Naive thymus-derived CD8-positive, alpha-beta T cell (primary cell): ENCODE measurements at places on chromosomes 12 and 14.

- DNase-seq, result no peak
These were observed 27.2 kb downstream of the NOC4L start for GRCh38 chr12:132171293-132171967.

DNA sequence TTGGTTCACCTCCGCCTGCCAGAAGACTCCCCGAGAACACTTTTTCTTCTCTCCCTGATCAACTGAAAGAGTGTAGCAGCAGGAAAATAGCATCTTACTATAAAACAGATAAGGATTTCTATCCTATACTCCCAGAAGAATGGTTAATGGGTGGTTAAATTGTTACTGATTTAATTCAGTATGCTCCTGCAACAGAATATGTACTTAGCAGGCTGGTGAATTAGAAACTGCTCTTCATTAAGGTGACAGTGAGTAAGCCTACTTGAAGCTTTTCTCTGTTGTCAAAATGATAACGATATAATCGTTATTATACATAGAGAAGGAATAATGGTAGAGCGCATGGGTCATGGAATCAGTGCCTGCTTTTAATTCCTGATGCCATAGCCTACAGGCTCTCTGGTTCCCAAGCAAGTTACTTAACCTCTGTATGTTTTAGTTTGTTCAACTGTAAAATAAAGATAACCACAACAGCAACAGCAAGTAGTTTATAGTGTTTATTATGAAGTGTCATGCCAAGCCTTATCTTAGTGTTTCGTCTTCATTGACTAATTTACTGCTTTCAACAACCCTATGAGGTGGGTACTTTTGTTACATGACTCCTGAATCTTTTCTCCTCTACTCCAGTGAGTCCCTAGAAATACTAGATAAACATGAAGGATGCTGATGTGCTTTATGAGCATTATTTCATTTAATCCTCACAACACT is 392.6 kb downstream of the CCDC91 start:
- no peak for DNase-seq

GRCh38 chr12:93174048-93174447 is 203.7 kb upstream of the NUDT4 start:
- no peak for DNase-seq

DNA sequence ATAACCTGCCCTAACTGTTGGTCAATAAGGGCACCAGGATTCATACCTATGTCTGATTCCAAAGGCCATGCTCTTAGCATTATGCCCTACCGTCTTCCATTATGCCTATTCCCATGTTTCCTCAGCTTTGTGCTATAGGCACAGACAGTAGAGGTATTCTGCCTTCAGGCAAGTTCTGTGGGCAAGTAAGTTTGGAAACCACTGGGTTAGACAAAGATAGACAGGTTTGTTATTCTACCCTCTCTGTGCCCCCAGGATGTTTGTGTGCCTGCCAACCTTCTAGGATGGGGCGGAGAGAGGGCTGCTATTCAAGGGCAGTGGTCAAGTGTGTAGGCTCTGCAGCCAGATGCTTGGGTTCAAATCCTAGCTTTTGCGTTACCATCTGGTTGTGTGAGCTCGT is 4.6 kb downstream of the RAPGEF3 start:
- no peak for DNase-seq

DNA sequence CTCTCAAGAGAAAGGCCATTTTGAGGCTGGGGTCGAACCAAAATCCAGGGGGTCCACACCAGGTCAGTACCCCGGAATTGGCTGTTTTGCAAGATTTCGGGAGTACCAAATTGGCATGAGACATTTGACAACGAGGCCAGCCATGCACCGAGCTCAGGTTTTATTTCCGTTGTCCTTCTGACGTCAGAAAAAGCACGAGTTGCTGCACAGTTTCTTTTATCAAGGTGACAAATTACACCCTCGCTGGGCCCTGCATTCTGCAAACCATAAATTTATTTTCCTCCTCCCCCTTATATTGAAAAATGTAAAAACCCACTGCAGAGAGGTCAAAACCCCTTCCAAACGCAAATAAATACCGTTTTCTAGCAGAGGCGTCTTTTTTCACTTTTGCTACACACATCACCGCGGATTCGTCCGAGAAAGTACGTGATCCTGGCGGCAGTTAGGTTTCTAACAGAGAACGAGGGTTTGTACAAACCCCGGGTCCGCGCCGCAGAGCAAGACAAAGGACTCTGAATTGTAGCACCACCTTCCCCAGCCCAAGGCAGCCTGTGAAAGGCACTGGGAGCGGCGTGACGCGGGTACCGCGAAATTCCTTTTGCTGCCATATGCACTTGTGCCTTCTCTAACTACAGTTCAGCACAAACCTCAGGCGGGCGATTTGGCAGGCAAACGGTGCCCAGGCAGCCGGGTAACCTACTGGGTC is 1.8 kb downstream of the SLC38A1 start:
- peak; percentile 88 for DNase-seq

GRCh38 chr12:42932936-42933335 is 343.4 kb upstream of the PRICKLE1 start:
- no peak for DNase-seq

DNA sequence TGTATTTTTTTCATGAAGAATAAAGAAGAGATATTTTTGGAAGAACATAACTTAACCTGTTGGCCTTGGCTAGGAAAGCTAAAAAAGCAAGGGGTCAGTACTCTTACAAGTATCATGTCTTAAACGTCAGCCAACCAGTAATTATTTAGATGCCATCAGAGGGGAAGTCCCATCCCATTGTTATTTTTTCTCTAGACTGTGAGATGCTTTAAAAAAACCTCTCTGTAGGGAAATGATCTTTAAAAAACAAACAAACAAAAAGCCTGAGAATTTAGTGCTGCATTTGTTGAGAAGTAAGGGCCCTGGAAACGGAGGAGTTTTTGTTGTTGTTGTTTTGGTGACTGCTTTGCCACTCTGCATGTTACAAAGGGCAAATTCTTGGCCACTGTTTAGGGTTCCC is 474.0 kb downstream of the ZFP36L1 start:
- no peak for DNase-seq

DNA sequence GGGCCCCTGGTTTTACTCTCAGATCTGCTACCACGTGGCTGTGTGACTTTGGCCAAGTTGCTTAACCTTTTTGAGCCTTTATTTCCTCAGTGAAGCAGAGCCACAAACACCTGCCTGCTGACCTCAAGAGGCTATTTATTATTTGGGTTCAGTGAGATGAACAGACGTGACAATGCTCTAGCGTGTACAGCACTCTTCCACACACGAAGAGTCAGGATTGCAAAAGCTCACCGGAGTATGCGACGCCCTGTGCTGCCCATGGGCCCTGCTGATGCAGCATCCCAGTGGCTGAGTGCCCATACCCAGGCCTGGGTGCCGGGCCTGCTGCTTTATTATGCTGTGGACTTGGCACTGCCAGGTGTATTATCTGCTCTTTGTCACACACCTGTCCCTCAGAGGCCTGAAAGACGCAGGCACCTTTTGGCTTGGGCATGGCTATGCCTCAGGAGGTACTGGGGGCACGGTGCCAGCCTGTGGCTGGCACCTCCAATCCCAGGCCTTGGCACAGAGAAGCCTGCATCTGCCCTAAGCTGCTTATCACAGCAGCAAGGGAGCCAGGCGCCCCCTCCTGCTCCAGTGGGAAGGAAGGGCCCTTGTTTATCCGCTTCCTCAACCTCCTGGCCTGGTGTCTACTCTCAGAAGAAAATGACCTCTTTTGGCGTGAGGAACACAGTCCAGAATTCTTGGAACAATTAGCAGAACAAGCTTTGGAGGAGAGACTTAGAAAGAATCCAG is 22.3 kb upstream of the TC2N start:
- DNase-seq, result no peak

DNA sequence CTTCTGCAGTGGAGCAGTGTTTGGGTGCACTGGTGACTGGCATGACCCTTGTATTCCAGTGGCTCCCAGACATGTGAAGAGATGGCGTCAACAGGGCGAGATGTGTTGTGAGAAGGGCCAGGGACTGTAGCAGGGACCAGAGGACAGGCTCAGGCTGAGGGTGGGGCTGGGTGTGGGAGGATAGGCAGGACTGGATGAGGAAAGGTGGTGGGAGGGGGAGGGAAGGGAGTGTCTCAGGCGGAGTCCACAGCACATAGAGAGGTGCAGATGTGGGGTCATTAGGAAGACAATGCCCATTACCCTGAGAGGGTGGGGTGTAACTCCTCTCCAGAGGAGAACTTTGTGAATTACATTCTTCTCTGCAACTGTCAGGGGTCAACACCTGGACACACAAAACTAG is 78.5 kb downstream of the DICER1 start:
- DNase-seq, result no peak

DNA sequence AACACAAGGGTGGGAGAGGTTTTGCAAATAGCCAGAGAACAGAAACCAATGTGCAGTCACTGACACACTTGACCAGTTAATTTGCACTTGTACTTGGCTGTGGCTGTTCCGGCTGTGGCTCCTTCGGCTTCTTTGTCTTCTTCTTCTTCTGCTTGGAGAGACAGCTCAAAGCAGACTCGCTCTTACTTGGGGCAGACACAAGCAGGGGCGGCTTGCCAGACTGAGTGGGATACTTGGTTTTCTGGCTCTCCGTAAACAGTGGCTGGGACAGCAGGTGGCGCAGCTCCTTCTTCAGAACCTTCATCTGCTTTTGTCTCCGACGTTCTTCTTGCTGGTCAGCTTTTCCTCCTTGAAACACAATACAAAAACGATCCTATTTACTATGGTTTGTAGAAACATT is 25.0 kb downstream of the OTUB2 start:
- DNase-seq, result no peak

DNA sequence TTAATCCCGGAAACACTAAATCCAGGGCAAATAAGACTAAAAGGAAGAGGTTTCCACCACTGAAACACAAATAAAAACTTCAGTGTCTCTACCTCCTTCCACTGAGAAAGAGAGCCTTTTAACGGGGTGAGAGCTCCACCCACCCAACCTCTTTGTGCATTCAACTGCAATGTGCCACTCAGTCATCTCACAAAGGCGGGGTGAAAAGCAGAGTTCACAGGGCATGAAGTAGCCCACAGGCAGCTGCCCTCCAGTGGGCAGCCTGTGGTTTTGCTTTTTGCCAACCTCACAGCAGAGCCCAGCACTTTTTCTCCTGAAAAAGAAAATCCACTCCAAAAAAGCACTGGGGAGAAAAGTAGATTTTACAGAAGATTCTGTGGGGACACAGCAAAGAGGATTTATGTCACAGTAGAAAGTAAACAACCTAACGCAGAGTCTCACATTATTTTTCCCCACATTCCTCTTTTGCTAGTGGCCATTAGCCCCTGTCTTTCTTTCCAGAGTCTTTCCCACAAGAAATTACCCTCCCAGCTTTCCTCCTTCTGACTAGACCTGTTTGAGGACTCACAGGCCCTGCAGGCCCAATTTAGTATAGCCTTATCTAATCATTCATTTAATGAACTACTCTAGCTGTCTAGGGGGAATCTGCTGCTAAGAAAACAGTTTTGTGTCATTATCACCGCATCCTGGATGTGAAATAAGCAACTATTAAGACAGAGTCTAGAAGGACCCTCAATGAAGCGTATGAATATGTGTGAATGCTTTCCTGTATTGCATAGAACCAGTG is 753.8 kb upstream of the FOXG1 start:
- DNase-seq, result no peak

- DNase-seq, result no peak
These were observed 5.0 kb upstream of the MMP19 start for GRCh38 chr12:55847603-55848291.

DNA sequence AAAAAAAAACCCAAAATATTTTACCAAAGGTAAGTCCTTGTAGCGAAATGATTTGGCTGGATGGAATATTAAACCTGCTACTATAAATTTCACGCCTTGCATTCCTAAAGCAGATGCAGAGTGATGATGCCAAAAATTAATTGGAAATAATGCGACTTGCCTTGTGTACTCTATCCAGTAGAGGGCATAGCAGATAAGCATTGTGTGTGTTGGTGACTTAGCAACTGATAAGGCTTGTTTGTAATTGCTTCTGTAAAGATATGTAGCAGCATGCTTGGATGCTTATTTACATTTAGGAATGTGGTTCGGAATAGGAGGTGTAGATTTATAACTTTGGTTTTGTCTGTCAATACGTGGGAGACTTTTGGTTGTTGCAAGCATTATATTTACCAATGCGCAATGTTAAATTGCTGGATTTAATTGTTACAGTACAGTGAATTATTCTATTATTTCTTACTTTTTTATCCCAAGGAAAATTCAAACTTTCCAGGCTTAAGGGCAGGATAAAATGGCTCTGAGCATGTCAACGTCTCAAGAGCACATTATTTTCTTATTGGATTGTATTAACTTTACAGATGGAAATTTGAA is 80.5 kb downstream of the TMEM260 start:
- no peak for DNase-seq

- no peak for DNase-seq
These were observed 44.6 kb downstream of the A2ML1 start for GRCh38 chr12:8867009-8867408.

- no peak for DNase-seq
These were observed 19.1 kb upstream of the AMN start for GRCh38 chr14:102903248-102903888.

- DNase-seq, result no peak
These were observed 166.7 kb upstream of the HIF1A start for GRCh38 chr14:61528591-61529021.

- no peak for DNase-seq
These were observed 455.6 kb upstream of the TMPO start for GRCh38 chr12:98059659-98060343.

GRCh38 chr14:69081271-69081670 is 71.6 kb downstream of the DCAF5 start:
- DNase-seq, result no peak
